Urinary bladder (tissue), 4 donors: ENCODE measurements at places on chromosomes 13 and 19. TPM values are rescaled to one million over a fixed set of nuclear protein-coding genes. Genes with fewer than 3 reads are reported as not detected.

DNA sequence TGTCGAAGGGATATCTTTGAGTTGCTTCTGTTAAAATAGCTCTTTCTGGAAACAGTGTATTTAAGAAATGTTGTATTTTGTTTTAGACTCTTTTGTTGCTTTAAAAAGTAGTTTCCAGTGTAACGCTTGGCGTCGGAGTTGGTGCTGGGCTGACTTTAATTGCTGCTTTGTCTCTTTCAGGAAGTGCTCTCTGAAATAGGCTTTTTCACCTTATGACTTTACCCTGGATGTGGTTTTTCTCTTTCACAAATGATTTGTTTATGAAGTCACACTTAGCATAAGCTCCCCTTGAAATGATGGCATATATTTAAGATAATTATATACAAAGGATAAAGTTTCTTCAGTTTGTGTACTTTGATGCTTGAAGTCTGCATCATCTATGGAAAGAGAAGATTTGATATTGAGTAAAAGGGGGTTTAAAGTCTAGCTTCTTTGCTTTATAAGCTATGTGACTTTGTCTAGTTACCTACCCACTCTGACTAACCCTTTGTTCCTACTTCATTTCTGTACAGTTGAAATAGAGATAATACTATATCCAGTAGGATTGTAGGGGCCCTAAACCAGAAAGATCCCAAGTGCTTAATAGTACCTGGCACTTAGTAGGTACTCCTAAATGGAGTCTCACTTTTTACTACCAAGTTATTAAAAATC lies at the start of gene GPR18:
GPR18 (minus strand) TSS at position 170 of the 651 bp plus-strand sequence. CDS start 2,507 bp downstream, outside the sequence.
- DNase-seq: no peak

DNA sequence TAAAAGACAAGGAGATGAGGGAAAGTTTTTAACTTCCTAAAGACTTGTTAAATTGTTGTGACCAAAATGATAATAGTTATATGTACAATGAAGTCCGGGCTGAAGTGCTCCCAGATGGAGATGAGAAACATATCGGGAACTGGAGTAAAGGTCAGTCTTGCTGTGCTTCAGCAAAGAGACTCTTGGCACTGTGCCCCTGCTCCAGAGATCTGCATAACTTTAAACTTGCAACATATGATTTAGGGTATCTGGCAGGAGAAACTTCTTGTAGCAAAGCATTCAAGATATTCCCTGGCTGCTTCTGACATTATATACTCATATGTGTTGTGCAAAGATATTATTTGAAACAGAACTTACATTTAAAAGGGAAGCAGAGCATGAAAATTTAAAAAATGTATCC lies 786.6 kb upstream of the SLITRK6 start:
- DNase-seq: peak; percentile 74

DNA sequence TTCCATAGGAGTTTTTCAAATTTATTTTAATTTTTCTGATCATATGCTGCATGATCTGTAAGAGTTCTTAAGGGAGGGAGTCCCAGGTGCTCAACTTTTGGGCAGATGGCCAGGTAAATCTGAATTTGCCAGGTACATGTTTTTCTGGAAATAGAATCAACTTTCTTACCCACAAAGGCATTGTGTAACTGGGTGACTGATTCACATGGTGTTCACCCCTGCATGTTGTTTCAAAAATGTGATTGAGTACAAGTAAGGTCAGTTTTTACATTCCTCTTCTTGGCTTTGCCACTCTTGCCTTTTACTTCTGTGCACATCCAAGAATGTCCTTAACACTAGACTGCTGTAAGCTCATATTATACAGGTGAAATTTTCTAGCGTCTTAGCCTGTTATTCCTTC lies 30.4 kb downstream of the RB1 start:
- no peak for DNase-seq

DNA sequence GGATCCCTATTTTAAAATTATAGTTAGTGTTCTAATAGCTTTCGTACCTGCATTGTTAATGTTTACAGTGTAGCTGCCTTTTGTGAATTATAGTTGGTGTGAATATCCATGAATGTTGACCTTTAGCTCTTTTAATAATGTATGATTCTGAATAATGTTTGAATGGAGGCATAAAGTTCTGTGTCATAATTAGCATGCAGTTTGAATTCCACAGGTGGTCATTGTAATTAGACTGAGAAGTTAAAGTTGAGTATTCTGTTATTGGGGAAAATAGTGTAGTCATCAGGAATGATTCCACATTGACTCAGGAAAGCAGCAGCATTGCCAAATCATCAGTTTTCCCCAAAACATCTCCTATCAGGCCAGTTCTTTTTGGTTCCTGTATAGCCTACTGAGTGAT lies 12.1 kb downstream of the GPR18 start:
- no peak for DNase-seq

The VSTM2B gene
- polyA plus RNA-seq: not detected
